ENCODE measurements at places on chromosomes 4 and X.

DNA sequence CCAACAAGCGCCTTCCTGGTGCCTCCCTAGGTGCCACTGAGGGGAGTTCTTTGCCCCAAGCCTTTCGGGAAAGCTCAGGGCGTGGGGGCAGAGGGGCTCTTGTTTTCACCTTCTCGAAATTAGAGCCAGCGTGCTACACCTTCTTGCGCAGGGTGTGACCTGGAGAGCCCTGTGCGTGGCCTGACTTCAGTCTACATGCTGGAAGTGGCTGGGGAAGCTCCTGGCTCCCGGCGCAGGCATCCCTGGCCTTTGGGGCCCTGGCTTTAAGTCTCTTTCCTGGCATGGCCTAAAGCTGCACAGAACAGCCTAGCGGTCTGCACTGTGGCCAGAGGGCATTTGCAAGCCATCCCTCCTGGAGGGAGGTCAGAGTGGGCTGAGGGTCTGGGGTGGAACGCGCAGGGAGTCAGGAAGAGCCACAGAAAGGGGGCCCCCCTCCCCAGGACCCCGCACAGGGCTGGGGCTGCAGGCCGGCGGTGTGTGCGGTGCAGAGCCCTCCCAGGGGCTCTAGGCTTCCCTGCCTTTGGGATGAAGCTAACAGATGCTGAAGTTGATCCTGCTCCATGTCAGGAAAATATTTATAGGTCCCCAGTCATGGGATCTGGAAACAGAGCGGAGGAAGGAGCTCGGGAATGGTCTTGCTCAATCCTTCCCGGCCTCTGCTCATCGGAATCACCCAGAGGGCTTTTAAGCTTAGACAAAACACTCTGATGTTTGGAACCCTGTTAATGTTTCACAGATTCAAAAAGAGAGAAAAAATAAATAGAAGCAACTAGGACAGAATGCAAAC is 781 bp upstream of the SPON2 start:
- DNase-seq = no peak

- DNase-seq = no peak
These were observed 185.2 kb upstream of the NEIL3 start for GRCh38 chr4:177124349-177125064.

- DNase-seq = no peak
These were observed 84.7 kb upstream of the PCDH19 start for GRCh38 chrX:100494646-100495370.

GRCh38 chrX:106050054-106050453 is 11.5 kb upstream of the SERPINA7 start:
- DNase-seq = no peak

GRCh38 chr4:152245680-152246079 is 290.2 kb downstream of the FBXW7 start:
- no peak for DNase-seq

DNA sequence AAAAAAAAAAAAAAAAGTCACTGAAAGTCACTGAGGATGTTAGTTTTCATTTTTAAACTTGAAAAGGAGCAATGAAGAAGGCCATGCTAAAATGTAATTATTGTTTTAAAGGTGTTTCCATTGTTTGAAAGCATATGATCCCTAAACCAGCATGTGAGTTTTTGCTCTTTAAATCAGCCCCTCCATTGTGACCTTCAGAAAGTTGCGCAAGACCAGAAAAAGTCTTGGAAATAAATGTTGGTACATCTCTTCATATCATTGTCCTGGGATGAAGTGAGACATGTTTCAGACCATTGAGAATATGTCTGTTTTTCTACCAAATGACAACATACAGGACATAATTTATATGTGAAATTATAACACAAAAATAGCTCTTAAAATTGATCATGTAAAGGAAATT is 150.6 kb downstream of the GPM6A start:
- DNase-seq = no peak

- DNase-seq = no peak
These were observed 71.2 kb upstream of the TLR2 start for GRCh38 chr4:153612878-153613277.

- no peak for DNase-seq
These were observed 34.5 kb downstream of the HTT-AS start for GRCh38 chr4:3039706-3040366.

GRCh38 chr4:158003212-158003611 is 169.6 kb downstream of the GASK1B start:
- no peak for DNase-seq

GRCh38 chr4:3766036-3766784 is at the start of gene ADRA2C:
Gene ADRA2C, plus strand, starts transcription at chr4:3766385. Its CDS starts 222 bp downstream, at chr4:3766607.
- no peak for DNase-seq

- no peak for DNase-seq
These were observed 169.7 kb upstream of the SH3RF1 start for GRCh38 chr4:169440446-169440845.
